ENCODE measurements at places on chromosomes 5 and 9.

GRCh38 chr9:127059765-127060361 is 62.6 kb downstream of the ANGPTL2 start:
- DNase-seq, result no peak

DNA sequence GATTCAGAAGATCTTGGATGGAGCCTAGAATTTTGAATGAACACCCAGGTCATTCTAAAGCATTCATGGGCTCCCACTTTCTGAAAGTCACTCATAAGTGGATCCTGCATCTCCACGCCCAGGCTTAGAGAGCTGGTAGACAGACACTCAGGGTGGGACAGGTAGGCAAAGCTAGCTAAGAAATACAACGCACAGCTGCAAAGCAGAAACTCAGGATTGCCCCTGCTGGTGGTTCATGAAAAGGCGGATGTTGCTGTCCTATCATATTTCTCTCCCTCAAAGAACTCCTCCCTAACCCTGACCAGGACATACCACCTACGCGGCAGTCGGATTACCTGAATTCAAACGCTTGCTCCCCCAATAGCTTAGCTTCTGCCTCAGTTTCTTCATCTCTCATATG is 226.5 kb downstream of the GLIS3 start:
- no peak for DNase-seq

- no peak for DNase-seq
Measured at GRCh38 chr5:138770977-138771376, 17.8 kb downstream of the CTNNA1 start.

DNA sequence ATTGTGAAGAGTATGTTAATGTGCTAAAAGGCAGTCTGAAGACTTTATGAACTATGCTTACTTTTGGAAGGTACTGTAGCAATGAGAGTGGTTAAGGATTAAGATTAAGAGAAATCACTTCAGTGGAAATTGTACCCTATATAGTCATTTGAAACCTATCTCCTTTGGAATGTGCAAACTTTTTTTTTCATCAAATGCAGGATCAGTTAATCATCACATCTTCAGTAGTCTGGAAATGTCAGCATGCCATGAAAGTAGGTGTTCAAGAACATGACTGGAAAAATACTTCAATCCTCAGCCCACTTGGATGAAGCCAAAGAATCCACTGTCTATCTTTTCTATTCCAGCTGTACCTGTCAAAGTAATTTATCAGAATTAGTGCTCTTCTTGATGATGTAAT is 157.8 kb upstream of the TMEM161B start:
- DNase-seq, result no peak

DNA sequence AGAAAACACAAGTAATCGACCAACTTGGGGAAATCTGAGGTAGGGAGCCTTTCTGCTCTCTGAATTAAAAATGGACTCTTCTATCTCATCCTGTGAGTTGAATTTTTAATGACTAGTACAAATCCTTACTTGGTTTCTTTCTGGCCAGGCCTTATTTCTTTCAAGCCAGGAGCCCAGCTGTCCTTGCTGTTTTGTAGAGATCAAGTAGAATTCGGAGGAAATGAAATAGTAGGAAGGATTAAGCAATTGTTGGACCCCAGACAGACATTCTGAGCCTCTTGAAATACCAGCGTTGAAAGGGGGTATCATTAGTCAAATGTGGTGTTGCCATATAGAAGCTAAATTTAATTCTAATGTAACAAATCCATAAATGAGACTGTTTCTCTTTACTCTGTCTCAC is 53.7 kb upstream of the SMIM15 start:
- no peak for DNase-seq

GRCh38 chr5:121668635-121669034 is 183.0 kb upstream of the FTMT start:
- DNase-seq, result no peak

DNA sequence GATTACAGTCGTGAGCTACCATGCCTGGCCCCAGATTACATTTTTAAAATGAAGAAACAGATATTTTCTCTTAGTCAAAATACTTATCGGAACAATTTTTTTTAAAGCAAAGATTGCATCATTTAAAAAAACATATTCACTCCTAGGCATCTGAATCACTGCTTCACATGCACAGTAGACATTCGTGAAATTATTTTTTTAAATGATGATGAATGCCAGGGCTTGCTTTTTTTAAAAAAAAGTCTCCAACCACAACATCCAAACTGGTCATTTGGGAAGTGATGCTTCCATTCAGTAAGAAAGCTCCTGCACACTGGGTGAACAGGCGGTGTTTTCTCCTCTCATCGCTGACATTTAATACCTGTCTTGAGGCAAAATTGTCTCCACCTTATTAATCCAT is 223.0 kb upstream of the DMRT1 start:
- no peak for DNase-seq

- DNase-seq, result no peak
Measured at GRCh38 chr9:90838581-90839154, 37.0 kb downstream of the SYK start.

DNA sequence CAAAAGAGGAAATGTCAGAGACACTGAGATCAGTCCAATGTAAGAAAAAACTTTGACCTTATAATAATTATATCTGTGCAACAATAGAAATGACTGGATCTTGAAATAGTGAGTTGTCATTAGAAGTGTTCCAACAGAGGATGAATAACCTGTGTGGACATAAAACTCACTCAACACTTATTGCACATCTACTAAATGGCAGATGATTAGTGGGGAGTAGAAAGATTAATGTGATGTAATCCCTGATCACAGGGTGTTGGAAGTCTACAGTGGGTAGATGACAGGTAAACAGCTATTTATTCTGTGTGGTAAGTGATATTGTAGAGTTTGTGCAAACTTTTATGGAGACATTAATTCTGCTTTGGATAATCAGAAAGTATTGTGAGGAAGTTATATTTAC is 177.3 kb upstream of the HMHB1 start:
- DNase-seq, result no peak

- DNase-seq, result no peak
Measured at GRCh38 chr5:40390281-40391149, 289.2 kb upstream of the PTGER4 start.

GRCh38 chr5:67494186-67494855 is 297.7 kb upstream of the CD180 start:
- DNase-seq, result no peak

DNA sequence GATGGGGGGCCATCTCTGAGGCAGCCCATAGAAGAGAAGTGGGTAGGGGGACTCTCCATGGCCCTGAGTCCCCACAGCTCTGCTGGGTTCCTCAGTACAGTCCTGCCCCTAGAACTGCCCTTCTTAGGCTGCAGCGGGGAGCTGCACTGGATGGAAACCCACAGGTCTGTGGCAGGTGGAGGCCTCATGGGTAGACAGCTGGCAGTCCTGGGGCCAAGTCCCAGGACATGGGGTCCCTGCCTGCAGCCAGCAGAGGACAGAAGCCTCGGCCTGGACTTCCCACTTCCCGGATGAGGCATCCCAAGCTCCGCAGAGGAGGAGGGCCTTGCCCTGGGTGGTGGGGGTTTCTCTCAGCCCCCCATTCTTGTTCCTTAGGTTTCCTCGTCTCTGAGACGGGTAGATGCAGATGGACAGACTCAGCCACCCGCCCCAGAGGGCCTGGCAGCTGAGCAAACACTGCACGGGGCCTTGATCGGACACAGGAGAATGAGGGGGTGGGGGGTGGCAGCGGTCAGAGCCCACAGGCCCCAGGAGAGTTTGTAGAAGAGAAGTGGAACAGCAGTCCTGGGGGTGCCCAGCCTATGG is 153.8 kb downstream of the C9orf50 start:
- DNase-seq, result no peak

GRCh38 chr9:92977279-92977678 is 30.0 kb downstream of the FGD3 start:
- no peak for DNase-seq

- no peak for DNase-seq
Measured at GRCh38 chr5:135535820-135536801, at the start of gene NEUROG1. NEUROG1 (minus strand) TSS chr5:135535964; CDS start chr5:135535690, 274 bp downstream.

- no peak for DNase-seq
Measured at GRCh38 chr9:113584428-113585084, 121.0 kb downstream of the RGS3 start.

GRCh38 chr5:80048084-80048780 is 13.1 kb downstream of the THBS4 start:
- no peak for DNase-seq
